Choroid plexus epithelial cell (primary cell): ENCODE measurements at places on chromosomes 2 and 18.

- DNase-seq = no peak
These were observed 18.4 kb downstream of the UPP2 start for GRCh38 chr2:158120102-158120501.

- no peak for DNase-seq
These were observed at the start of gene TMEM163 for GRCh38 chr2:134718817-134719814. TMEM163 (minus strand) TSS chr2:134719000.

GRCh38 chr2:219171231-219171651 lies 1.4 kb upstream of the SLC23A3 start:
- peak; percentile 88 for DNase-seq

GRCh38 chr18:2559249-2559648 lies 12.1 kb downstream of the METTL4 start:
- DNase-seq = no peak

DNA sequence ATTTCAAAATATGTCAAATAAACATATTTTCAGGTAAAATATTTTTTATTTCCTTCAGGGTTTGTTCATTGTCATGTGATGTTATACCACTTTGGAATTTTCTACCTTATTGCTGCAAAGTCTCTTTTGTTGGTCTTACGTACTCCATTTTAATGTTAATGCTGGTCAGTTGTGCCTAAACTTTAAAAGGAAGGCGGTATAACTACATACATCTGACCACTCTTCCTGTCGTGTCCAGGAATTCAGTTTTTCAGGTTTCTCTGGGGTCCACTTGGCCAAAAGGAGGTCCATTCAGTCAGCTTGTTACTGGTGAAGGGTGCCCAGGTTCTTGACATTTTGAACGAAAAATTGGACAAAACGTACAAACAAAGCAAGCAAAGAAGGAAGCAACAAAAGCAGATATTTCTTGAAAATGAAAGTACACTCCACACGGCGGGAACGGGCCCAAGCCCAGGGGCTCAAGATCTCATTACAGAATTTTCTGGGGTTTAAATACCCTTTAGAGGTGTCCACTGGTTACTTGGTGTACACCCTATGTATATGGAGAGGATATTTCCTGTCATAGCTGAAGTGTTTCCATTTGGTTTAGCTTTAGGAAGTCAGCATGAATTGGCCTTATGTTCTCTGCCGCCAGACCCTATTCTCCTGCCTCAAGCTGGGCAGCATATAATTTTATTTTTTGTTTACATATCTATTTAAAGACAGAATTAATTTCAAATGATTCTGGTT lies 471.7 kb upstream of the CDH7 start:
- no peak for DNase-seq

GRCh38 chr2:52732849-52733395 lies 1034.7 kb upstream of the CHAC2 start:
- no peak for DNase-seq

GRCh38 chr2:62587592-62587991 lies 81.6 kb upstream of the TMEM17 start:
- DNase-seq = no peak

DNA sequence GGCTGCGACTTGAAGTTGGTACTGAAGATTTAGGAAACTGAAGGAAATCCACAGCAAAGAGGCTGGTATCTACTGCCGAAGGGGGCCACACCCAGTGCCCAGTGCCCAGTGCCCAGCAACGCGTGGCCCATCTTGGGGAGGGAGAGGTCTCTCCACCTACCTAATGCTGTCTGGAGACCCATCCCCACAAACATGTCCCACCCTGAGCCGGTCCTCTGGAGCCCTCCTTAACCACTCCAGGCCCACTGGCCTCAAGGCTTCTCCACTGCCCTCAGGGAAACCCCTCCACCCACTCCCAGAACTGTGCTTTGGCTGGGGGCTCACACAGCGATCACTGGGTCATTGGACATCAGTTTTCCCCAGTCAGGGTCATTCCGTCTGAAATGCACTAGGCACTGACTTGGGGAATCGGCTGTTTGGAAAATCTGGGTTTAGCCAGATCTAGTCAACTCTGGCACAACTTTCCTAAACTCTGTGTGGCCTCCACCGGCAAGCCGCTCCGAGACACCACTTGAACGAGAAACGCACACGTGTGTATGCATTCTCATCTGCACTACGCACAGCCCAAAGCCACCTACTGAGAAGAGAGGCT lies 20.1 kb downstream of the GPR55 start:
- DNase-seq = peak; percentile 21

GRCh38 chr18:38545071-38545470 lies 979.5 kb upstream of the CELF4 start:
- peak; percentile 2 for DNase-seq
